T-helper 1 cell treated with Interleukin-12 subunit alpha and Interleukin-12 subunit beta and Interleukin-4 antibody, amounts not matched to agents 30 ng/mL and 1 ng/mL, for 36 hours (primary cell): ENCODE measurements at places on chromosomes 13 and 19. TPM values are rescaled to one million over a fixed set of nuclear protein-coding genes. Genes with fewer than 3 reads are reported as not detected.

Gene RFPL4A
- not detected in 2 replicates for total RNA-seq

Gene SIGLEC5
- total RNA-seq: not detected in 2 replicates

Gene PLPP2
- 0.25 and 0.34 TPM in 2 replicates for total RNA-seq

Gene OR7A5
- total RNA-seq: not detected in 2 replicates

Gene SH2D3A
- 29.7 and 30.8 TPM in 2 replicates for total RNA-seq

Gene COL4A2
- 0.37 and 0.73 TPM in 2 replicates for total RNA-seq

Gene TPTE2
- total RNA-seq: 0.12 TPM in 1 of 2 replicates, not detected in the other

Gene FXYD7
- 1.6 and 2.2 TPM in 2 replicates for total RNA-seq

Gene KCNN4
- 82.9 and 87.8 TPM in 2 replicates for total RNA-seq

Gene PCCA
- total RNA-seq: 14.8 and 15.7 TPM in 2 replicates

Gene CHST8
- total RNA-seq: not detected in 2 replicates

Gene ZNF723
- not detected in 2 replicates for total RNA-seq

Gene KRTDAP
- not detected in 2 replicates for total RNA-seq

Gene CALR3
- total RNA-seq: 0.15 TPM in 1 of 2 replicates, not detected in the other

Gene KISS1R
- total RNA-seq: 1.1 and 2.2 TPM in 2 replicates

Gene ZNF850
- 3.3 and 3.5 TPM in 2 replicates for total RNA-seq

Gene LGALS14
- total RNA-seq: 0.27 and 0.37 TPM in 2 replicates

Gene GPI
- total RNA-seq: 449 and 454 TPM in 2 replicates

Gene PRODH2
- not detected in 2 replicates for total RNA-seq

Gene OR10H5
- total RNA-seq: not detected in 2 replicates

Gene PBX4
- total RNA-seq: 68.2 and 72.1 TPM in 2 replicates

Gene APOC4
- total RNA-seq: not detected in 2 replicates

Gene PLK5
- not detected in 2 replicates for total RNA-seq

Gene ZNF761
- 11.6 and 12.7 TPM in 2 replicates for total RNA-seq

Gene FXYD3
- not detected in 2 replicates for total RNA-seq

Gene BIVM
- total RNA-seq: 36.2 and 38.7 TPM in 2 replicates

Gene S1PR4
- total RNA-seq: 179 TPM in 2 replicates

Gene KLK3
- not detected in 2 replicates for total RNA-seq

Gene ZNF607
- 2.1 and 2.2 TPM in 2 replicates for total RNA-seq

Gene DCT
- total RNA-seq: 0.20 and 0.61 TPM in 2 replicates

Gene SPACA6
- 6.4 and 8.7 TPM in 2 replicates for total RNA-seq

Gene ZNF490
- 13.1 and 14.8 TPM in 2 replicates for total RNA-seq

Gene COG3
- 28.2 and 29.1 TPM in 2 replicates for total RNA-seq
